Esophagus mucosa (tissue), 1 donor: ENCODE measurements at places on chromosomes 2 and 18. TPM values are rescaled to one million over a fixed set of nuclear protein-coding genes. Genes with fewer than 3 reads are reported as not detected.

DNA sequence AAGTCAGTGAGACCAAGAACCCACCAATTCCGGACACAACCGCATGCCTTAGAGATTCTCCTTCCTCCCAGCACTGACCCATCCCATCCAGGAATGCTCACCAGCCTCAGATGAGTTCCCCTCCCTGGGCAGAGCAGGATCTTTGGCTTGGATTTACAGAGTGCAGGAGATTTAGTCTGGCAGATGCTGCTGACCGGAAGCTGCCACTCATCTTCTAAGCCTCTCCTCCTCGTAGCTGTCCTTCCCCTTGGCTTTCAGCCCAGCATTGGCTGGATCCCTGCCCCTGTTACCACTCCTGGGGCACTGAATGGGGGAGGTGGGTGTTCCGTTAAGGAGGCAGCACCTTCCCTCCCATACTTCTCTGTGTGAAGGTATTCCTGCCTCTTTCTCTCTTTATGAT, 53.2 kb downstream of the VWA3B start:
- ATAC-seq, result no peak

- no peak for ATAC-seq
Observed at GRCh38 chr2:71484354-71484753, 31.0 kb downstream of the DYSF start.

DNA sequence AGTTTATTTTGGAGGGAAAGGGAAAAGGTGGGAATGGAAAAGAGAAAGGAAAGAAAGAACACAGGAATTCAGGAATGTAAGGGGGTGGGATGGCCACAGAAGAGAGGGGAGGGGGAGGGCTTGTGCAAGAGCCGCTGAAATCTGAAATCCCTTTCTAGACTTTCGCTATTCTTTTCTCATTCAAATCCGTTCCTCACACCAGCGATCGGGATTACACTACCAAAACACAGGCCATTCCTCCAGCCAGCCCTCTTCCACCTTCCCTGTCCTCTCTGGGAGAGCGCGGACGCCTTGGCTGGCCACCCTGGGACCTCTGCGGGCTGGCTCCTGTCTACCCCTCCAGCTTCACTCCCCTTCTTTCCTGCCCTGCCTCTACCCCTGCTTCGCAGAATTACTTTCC, 102.3 kb downstream of the CDCA7 start:
- ATAC-seq, result no peak

DNA sequence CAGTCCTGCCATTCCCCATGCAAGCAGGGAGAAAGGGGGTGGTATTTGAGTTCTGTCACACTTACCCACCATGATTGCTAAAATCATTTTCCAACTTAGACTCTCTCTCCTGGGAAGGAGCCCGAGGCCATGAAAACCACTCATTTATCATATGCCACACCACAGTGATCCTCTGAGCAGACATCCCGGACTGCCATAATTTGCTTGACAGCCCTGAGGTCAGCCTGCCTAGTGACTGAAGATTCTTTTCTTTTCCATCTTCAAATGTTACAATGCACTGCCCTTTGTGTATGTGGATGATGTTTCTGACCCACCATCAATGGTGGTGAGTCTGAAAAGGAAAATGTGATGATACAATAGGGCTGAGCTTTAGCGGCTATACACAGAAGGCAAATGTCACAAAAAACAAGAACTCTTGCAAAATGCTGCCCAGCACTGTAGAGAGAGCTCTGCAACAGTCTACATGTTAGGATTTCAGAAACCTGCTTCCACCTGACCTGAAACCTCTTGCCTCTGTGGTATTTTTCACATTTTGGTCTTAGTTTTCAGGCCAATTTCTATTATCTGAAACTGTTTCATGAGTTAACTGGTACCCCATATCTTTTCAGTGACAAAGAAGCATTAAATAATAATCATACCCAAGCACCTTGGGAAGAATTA, 272.8 kb downstream of the ZNF385B start:
- no peak for ATAC-seq

DNA sequence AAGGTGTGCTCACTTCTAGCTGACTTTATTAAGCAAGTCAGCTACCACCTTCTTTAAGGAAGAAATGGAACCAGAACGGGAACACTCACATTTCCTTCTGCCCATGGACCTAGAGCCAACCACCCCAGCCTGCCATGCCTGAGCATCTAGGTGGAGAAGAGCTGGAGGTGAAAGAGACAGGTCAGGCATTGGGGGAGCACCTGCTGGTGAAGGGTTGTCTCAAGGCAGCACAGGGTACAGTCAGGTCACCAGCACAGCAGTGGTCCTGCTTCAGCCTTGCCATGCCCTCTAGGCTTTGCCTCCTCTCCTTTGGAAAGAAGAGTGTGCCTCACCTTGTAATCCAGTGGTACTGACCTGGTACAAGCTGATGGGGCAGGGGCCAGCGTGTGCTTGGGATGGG, 107.9 kb downstream of the KCNF1 start:
- ATAC-seq, result no peak

CFAP221 gene
- not detected for total RNA-seq

DNA sequence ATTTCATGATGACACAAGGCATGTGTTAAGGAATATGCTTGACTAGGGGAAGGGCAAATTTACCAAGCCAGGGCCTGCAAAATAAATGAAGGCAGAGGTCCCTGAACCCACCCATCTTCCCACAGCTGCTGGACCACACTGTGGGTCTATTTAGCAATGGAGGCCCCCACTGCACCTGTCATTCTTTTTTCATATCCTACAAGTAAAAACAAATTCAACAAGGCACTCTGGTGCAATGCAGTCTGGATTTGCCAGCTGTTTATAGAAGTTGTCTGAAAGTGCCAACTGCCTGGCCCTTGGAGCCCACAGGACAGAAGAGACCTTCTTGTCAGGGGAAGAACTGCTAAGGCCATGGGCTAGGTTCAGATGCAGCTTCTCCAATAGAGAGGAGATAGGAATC, 112.8 kb upstream of the ATL2 start:
- no peak for ATAC-seq
